ENCODE measurements at places on chromosomes 12 and 14.

DNA sequence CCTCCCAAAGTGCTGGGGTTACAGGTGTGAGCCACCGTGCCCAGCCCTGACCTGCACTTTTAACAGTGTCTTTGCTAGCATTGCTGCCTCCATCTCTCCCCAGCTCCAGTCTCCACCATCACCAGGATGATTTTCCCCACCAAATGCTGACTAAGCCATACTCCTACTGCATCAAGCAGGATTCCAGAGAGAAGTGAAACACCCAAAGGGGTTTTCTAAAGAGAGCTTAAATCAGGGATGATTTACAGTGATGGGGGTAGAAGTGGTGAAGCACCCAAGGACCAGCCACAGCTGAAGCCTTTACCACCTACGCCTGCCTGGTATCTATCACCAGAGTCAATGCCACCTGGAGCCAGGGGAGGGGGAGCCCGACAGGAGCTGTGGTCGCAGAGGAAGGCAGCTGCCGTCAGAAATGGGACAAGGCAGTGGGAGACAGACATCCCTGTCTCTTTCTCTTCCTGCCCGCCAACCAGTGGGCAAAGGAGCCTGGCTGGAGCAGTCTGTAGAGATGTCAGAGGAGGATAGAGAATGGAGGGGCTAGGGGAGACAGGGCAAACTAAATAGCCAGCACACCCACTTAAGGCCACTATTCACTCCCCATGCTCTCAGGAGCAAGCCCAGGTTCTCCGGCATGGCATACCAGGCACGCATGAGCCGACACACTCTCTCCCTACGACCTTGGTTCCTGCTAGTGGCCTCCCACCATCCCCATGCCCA, 22.4 kb upstream of the CD9 start:
- no peak for DNase-seq

DNA sequence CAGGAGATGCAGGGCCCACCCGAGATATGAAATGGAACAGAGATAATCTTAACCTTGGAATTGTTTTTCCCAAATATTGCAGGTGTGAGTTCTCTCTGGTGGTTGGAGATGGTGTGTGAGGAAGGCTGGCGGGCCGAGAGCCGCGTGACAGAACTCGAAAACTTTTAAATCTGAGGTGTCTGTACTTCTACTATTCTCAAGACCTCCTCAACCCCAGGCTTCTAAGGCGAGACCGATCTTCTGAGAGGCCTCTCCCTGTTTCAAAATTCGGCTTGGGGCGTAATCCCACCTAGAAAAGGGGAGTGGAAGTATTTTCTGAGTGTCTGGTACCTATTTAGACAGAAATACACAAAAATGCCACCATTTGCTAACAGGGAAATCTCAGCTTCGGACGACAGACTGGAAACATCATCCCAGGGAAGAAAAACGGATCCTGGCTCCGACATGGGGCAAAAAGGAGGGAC, 611 bp downstream of the SARNP start:
- no peak for DNase-seq

- no peak for DNase-seq
Measured at GRCh38 chr12:112964915-112965314, 13.4 kb upstream of the OAS2 start.

- no peak for DNase-seq
Measured at GRCh38 chr14:70425354-70425753, 8.5 kb upstream of the SYNJ2BP start.

DNA sequence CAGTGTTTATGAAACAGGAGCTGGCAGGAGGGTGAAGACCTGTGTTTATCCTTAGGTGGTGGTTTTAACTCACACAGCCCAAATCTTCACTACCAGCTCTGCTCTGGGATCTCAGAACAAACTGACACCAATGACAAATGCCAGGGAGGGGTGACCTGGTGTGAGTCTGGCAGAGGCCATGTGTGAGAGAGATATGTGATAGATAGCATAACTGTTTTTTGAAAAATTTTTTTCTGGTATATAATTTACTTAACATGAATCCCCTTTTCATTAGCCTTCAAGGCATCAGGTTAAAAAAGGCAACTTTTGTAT, 51.5 kb downstream of the SLC38A4 start:
- DNase-seq = no peak

GRCh38 chr12:93434256-93434865, 7.4 kb downstream of the UBE2N start:
- no peak for DNase-seq

GRCh38 chr12:111998015-111998414, 14.9 kb downstream of the TMEM116 start:
- no peak for DNase-seq

DNA sequence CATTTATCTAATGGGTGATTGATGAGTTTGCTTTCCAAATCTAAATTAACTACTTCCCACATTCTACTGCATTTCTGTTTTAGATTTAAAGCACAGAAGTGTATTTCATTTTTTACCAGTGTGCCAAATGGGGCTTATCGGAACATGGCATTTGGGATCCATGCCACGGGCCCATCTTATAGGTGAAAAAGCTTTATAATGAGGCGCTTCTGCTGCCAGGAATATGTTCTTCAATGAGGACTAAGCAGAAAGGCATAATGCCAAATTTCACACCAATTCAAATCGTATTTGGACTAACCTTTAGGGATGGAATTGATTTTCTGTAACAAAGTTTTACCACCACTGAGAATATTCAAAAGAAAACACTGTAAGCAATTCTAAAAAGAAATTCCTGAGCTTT, 803.5 kb upstream of the FLRT2 start:
- no peak for DNase-seq

GRCh38 chr12:116922194-116922897, 11.6 kb downstream of the FBXW8 start:
- DNase-seq = no peak

GRCh38 chr14:100733152-100733850, 6.6 kb downstream of the DLK1 start:
- DNase-seq = no peak

- DNase-seq = no peak
Measured at GRCh38 chr12:9721394-9722092, 11.4 kb downstream of the CLECL1 start.

DNA sequence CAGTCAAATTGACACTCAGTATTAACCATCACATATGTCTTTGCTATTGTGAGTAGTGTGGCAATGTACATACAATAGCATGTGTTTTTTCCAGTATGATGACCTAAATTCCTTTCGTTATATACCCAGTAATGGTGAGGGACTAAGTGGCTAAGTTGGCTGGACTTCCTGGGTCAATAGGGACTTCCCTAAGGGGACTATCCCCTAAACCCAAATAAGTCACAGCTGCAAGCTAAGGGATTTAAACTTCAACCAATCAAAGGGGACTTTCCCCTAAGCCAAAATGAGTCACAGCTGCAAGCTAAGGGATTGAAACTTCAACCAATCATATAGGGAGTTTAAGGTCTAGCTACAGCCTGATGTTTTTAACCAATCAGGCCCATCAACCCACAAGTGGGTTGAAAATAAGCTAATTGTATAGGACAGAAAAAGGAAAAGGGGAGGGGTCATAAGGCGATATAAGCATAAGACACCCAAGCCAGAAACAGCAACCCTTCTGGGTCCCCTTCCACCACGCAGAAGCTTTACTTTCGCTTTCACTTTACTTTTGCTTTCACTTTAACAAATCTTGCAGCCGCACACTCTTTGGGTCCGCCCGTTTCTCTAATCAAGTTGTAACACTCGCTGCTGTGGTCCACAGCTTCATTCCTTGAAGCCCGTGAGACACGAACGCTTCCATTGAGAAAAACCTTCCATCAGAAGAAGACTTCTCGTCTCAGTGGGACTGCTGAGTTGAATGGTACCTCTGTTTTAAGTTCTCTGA, 404.4 kb downstream of the FLRT2 start:
- no peak for DNase-seq

DNA sequence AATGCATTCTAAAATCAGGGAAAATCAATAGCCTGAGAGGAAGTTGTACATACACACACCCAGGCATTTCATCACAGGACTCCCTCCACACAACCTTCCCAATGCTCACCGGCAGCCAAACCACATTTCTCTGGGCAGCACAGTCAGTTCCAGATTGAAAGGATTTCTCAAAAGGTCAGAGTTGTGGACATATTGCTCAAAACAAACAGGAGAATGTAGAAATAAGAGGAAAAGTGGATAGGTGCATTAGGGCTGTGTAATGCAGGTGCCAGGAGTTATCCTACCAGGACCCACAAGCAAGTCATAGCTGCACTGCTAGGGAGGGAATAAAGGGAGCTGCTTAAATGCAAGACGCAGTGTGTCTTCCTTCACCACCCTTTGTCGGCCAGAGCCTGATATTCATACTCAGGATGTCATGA, 62.9 kb downstream of the GCH1 start:
- DNase-seq = no peak

GRCh38 chr14:99648027-99648784, 3.3 kb downstream of the HHIPL1 start:
- no peak for DNase-seq

GRCh38 chr12:11457996-11458645, 62.8 kb upstream of the PRB2 start:
- no peak for DNase-seq
